ENCODE measurements at places on chromosomes 1 and 21.

- no peak for DNase-seq
Observed at GRCh38 chr1:178238722-178239510, 145.0 kb downstream of the RASAL2 start.

DNA sequence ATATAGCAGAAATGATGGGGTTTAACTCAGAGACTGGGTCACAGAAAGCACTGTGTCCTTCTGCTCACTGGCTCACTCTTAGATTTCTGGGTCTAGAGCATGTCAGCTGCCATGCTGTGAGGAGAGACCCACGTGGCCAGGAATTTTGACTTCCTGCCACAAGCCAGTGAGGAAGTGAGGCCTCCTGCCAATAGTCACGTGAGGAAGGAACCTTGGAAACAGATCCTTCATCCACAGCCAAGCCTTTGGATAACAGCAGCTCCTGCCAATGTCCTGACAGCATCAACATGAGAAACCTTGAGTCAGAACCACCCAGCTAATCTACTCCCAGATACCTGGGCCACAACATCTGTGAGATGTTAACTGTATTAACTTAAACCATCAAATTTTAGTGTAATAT, 114.5 kb upstream of the PLPPR5 start:
- DNase-seq: no peak

DNA sequence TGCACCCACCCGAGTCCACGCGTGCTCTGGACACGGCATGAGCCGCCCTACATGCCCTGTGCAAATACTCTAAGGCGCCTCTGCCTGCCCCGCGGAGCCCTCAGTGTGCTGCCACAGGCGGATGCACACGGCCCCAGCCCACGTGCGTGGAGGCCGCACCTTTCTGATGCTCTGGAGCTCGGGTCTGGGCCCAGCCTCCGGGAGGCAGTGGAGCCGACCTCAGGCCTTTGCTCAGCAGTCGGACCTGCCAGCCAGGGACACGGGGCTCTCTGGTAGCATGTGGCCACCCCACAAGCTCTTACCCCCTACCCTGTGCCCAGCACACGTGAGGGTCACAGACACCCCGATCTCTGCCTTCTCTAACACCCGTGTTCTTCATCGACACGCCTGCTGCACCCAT, 2.1 kb downstream of the TMEM240 start:
- DNase-seq: no peak

- no peak for DNase-seq
Observed at GRCh38 chr1:11434926-11435325, 44.0 kb upstream of the DISP3 start.

DNA sequence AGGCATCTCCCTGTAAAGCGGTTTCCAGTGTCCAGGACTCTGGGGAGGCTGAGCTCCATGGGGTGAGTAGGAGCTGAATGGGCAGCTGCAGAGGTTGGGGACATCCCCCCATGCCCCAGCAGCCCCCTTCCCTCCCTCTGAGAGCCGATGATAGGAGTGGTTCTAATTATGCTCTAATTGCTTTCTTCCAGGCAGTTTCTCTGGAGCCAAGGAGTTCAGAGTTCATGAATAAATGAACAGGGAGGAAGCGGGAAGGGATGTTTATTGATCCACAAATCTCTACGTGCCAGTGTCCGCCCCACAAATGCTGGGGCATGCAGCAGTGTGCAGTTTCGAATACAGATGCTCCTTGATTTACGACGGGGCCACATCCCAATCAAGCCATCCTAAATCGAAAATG, 15.6 kb downstream of the NKAIN1 start:
- no peak for DNase-seq

DNA sequence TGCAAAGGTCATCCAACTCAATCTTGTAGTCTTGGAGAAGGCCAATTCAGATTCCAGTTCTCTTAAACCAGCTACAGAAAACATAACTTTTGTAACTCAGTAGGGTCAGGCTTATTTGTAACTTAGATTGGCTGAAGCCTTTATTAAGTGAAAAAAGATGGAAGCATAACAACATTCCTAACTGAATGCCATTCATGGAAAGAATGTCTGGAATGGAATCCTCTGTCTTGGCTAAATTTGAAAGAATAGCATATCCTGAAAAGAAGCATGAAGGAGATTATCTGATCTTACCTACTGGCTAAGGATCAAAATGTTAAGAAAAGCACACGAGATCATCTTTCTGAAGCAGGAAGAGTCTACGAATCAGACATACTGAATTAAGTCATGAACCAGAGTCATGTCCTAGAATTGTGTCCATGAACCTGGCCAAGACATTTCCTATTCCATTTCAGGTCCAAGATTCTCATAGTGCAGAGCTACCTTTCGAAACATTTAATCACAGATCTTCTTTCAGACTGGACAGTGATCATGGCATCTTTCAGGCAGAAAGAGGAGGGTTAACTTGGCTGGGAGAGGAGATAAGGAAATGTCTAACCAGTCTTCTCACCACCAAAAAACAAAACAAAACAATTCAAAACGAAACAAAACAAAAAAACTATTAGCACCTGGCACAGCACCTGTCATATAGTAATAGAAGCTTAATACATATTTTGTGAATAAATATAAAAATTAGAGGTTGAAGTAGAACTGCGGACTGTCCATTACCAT, 75.6 kb downstream of the XCL2 start:
- no peak for DNase-seq

DNA sequence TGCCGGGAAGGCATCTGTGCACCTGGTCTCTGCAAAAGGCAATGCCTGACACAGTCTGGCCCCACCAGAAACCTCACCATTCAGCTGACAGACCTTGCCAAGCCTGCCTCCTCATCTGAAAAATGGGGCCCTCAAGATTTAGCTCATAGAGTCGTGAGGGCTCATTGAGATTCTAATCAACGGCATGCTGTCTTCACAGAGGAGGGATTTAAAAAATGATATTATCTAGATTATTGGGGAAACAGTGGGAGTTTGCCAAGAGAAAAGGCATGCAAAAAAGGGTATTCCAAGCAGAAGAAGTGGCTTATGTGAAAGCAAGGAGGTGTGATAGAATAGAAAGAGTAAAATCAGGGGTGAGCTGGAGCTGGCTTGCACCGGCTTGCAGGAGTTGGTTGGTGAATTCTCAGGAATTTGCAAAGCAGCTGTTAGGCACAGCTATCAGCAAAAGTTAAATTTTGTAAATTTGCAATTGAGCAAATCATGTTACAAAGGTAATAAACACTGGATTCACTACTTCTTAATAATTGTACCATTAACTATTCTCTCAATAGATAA, 91.7 kb upstream of the WNT4 start:
- no peak for DNase-seq

- no peak for DNase-seq
Observed at GRCh38 chr1:89802051-89802450, 18.8 kb upstream of the LRRC8D start.

DNA sequence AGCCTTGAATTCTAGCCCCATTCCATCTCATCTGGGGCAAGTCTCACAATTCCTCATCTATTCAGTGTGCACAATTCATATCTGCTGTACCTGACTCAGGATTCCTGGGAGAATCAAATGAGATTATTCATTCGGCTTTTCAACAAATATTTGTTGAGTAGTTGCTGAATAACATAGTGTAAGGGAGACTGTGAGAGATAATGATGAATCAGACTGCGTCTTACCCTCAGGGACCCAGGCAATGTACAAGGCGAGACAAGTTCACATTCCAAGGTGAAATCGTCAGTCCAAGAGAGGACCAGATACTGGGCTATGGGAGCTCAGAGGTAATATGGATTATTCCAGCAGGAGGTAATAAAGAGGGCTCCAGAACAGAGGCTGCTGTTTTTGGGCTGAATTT, 67.8 kb upstream of the SMYD2 start:
- DNase-seq: no peak

GRCh38 chr21:27329255-27329851, 362.5 kb upstream of the ADAMTS5 start:
- no peak for DNase-seq

DNA sequence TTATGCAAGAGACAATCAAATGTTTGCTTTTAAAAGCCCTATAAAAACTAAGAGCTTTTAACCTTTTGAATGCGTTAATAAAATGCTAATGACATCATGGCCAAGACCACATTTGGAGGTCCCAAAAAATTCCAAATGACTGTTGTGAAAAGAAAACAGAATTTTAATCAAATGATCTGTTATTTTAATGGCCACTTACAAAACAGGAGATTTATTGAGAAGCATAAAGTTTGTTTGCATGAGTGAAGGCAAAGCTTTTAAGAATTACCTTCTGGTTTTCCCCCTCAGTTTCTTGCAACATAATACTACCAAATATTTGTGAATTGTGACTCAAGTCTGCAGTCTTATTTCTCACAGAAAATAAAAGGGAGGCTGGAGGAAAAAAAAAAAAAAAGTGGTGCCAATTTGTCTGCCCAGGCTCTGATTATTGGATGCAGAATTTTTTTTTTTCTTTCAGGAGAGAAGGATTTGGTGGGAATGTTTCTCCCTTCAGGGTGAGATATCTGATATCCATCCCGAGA, 60.7 kb downstream of the GORAB start:
- DNase-seq: no peak

GRCh38 chr21:37292941-37293340, 25.8 kb upstream of the VPS26C start:
- no peak for DNase-seq

GRCh38 chr1:28751315-28752060, 14.7 kb downstream of the YTHDF2 start:
- DNase-seq: no peak

DNA sequence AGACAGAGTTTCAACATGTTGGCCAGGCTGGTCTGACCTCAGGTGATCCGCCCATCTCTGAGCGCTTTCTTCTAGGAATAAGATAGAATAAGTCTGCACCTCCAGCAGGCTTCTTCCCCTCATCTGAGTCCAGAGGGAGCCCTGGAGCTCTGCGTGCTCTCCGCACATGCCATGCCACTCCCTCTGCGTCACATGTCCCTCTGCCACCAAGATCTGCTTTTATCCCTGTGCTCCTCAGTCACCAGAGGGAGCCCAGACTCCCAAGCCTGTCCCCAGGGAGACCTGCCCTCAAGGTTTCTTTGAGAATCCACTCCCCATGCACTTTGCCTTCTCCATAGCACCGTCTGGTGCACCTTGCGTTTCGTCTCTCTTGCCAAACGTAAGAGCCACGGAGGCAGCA, 213.0 kb downstream of the CAMTA1 start:
- no peak for DNase-seq

DNA sequence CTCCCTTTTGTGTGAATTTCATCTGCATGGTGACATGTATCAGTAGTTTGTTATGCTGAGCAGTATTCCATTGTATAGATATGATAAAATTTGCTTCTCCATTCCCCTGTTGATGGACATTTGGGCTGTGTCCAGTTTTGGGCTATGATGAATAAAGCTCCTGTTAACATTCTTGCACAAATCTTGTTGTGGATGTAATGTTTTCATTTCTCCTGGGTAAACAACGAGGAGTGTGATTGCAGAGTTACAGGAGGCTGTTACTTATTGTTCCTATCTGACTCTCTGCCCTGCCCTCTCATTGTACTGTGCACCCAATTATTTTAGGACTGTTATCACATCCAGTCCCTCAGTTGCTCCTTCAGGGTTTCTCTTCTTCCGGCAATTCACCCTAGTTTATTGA, 24.2 kb downstream of the MAPKAPK2 start:
- no peak for DNase-seq

DNA sequence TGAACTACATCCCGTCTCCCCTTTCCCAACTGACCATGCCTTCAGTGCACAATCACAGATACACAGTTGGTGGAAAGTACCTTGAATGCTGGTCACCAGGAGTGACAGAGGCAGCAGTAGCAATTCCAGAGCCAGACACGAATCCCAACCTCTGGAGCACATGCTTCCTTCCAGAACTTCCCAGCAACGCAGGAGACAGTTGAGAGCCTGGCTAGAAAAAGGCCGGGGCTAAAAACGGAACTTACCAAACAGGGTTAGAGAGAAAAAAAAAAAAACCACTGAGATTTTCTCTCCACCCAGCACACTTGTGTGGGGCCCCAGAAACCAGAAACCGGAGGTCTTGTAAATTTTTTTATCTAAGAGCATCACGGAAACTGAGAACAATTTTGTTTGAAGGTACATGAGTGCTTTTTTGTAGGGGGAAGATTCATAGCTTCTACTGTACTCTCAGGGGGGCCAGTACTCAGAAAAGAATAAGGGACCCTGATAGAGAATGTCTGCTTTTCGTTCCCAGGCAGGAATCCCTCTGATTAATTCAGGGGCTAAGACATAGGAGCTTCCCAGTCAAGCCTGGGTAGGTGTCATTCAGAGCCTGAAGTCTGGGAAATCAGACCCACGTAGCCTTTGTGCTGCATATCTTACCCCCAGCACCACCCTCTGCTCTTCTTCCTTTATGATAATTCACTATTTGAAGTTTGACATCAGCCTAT, at the start of gene CD48:
Gene CD48 (minus strand): TSS at position 221 of the 710 bp plus-strand sequence. CDS start 59 bp downstream, at position 162.
- no peak for DNase-seq

- peak; percentile 46 for DNase-seq
Observed at GRCh38 chr1:40257313-40257687, 736 bp upstream of the ZMPSTE24 start.

- no peak for DNase-seq
Observed at GRCh38 chr1:227654431-227654830, 80.7 kb downstream of the JMJD4 start.

DNA sequence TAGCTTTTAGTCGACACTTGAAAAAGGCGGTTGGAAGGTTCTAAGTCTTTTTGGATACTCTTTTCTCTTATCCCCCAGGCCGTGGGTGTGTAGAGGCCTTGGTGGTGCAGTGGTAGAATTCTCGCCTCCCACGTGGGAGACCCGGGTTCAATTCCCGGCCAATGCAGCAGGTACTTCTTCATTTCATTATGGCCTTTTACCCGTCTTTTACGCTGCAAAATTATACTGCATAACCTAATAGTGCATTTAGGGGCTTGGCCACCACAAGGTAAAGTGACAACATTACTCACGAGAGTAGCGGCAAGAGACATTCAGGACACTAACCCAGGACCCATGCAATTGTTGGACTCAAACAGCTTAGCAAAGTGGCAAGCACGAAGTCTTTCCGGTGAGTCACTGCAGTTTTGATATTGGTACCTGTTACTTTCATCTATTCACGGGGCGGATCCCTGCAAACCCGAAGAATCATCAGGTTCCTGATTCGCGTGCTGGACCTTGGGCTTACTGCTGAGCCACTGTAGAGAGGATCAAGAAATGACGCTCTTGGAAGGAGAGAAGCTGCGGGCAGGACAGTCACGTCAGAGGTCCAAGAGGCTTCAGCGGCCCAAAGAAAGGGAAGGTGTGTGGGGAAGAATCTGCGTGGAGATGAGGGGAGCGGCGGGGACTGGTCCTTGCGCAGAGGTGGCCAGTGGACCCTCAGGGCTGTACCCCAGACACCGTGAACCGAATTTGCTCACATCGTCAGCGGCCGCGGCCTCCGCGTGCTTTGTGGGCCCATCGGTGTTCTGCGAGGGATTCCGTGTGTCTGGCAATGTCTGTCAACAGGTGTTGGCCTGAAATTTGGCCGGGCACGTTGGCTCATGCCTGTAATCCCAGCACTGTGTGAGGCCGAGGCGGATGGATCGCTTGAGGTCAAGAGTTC, 12.9 kb upstream of the RNU1-4 start:
- peak; percentile 15 for DNase-seq

GRCh38 chr21:39882151-39882838, 15.1 kb downstream of the PCP4 start:
- no peak for DNase-seq

GRCh38 chr1:11176081-11176706, 13.0 kb upstream of the ANGPTL7 start:
- no peak for DNase-seq

GRCh38 chr1:3454811-3455618, 550 bp downstream of the ARHGEF16 start:
- no peak for DNase-seq

GRCh38 chr1:14855268-14855667, 256.8 kb downstream of the KAZN start:
- no peak for DNase-seq

- DNase-seq: no peak
Observed at GRCh38 chr21:41152147-41152546, 15.8 kb upstream of the BACE2 start.

- DNase-seq: peak; percentile 70
Observed at GRCh38 chr1:67561704-67562113, 123.3 kb upstream of the GADD45A start.

Data from SHP77 treated with DMSO at 0.1 percent for 48 hours (cell line).